ENCODE measurements at places on chromosomes 12 and 14.

- DNase-seq: no peak
Observed at GRCh38 chr12:89461190-89461589, 63.4 kb downstream of the GALNT4 start.

GRCh38 chr12:95605087-95605486 is 53.8 kb upstream of the USP44 start:
- no peak for DNase-seq

DNA sequence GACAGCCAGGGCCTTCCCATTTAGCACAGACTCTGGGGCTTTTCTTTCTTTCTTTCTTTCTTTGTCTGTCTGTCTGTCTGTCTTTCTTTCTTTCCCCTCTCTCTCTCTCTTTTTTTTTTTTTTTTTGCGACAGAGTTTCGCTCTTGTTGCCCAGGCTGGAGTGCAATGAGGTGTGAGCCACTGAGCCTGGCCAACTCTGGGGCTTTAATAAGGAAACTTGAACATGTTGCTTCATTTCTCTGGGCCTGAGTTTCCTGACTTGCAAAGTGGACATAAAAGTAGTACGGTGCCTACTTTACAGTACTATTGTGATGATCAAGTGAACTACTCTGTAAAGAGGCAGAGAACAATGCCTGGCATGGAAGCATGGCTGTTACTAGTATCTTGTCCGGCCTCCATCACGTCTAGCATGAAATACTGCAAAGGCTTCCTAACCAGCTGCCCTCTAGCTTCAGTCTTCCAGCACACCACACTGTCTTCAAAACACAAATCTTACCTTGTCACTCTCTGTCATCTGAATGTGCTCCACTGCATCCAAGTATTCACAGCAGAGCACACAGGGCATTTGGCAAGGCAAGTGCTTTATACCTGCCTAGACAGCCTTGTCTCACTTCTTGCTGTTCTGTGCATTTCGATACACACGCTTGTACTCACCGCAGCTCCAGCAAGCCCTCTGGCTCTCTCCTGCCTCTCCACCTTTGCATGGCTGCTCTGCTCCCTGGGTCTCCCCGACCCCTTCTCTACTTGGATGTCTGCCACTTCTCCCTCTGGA is 96.7 kb downstream of the IRF2BPL start:
- no peak for DNase-seq

DNA sequence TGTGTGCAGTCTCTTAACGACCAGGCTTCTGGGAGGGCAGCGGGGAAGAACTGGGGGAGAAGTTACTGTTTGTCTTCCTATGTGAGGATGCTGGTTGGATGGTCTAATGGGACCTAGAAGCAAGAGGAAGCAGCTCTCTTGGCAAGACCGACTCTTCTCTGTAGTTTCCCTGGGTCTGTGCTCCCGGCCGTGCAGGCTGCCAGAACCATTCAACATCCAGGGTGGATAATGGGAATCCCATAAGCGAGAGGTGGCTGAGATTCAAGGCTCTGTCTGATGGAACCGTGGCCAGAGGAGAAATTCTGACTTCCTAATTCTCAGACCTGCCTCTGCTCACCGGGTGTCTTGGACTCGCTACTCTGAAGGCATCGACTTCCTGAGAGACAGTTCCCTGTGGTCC is 561.0 kb upstream of the TBX3 start:
- no peak for DNase-seq

DNA sequence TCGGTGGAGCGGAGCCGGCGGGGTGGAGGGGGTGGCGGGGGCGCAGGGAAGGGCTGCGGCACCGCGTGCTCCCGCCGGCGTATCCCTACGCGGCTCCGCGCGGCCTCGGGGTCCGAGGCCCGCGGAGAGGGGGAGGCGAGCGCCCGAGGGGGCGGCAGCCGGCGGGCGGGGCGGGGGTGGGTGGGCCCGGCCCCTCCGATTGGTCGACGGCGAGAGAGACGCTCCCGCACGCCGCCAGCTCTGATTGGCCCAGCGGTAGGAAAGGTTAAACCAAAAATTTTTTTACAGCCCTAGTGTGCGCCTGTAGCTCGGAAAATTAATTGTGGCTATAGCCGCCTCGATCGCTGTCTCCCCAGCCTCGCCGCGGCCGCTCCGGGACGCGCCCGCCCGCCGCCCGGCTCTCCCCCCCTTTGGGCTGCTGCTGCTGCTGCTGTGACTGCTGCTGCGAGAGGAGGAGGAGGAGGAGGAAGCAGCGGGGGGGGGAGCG is at the start of gene FOXG1:
Gene FOXG1 (plus strand): TSS at position 319 of the 487 bp plus-strand sequence. CDS start 493 bp downstream, outside the sequence.
- peak; percentile 86 for DNase-seq

- no peak for DNase-seq
Observed at GRCh38 chr14:98932431-98933325, 339.3 kb downstream of the BCL11B start.

DNA sequence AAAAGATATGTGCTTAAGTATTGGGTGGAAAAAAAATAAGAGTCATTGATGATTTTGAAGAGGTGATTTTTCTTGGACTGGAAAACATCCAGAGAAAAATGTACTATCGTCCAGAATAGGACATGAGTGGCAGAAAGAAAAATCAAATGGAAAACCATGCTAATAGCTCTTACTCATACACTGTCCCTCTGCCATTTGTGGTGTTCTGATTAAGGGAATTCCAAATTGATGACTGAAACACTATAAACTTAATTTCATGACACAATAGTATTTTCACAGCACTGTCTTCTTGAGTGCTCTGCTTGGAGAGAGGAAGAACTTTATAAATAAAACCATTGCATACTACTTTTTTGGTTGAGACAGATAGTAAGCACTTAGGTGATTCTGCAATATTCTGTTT is 72.4 kb downstream of the USP15 start:
- DNase-seq: no peak

DNA sequence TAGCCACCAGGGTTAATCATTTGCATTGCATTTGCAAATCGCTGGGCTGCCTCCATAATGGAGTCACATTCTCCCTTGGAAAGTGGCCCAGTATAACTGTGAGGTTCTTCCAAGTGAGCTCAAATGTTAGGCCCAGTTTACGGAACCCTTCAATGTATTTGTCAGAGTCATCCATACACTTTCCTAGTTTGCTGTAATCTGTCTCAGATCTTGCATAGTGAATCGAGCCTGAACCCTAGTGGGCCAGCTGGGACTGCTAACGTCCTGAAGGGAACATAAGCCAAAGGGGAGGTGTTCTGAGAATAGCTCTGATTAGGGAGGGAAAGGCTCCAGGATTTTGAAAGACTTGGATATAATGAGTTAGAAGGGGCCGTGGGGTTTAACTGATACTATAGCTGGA is 406.3 kb downstream of the SLC6A15 start:
- DNase-seq: no peak

GRCh38 chr12:27696864-27697564 is 767 bp downstream of the REP15 start:
- DNase-seq: no peak

DNA sequence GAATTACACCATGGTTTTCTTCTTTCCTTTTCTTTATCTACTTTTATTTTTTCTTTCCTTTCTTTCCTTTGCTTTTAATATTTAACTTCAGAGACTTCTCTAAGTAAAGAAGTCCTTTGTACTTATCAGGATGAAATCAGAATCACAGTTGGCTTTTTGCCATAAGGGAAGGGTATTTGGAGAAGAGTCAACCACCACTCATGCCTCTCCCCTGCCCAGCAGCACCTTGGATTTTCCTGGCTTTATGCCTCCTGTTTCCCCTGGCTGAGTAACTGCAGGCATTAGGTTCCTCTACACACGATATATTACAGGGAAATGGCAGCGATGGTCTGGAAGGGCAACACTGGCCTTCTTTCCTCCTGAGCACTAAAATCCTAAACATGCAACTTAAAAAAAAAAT is 266.4 kb upstream of the CAND1 start:
- DNase-seq: no peak

- no peak for DNase-seq
Observed at GRCh38 chr12:45674181-45674977, 55.1 kb upstream of the ARID2 start.

DNA sequence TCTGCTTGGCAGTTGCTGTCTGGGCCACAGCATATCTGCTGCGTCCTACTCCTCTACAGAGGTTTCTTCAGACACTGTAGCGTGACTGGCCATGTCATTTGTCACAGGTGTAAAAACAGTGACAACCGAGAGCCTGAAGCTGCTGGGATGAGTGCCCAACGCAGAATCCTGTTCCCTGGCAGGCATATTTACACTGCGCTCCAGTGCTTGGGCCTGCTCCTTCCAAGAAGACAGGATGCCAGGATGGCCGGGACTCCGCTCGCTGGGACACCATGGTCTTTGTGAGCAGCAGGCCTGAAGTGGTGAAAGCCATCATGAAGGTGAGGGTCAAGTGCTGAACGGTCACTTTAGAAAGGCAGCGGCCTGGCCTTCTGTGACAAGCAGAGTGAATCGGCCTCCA is 171.4 kb downstream of the EMP1 start:
- DNase-seq: no peak

DNA sequence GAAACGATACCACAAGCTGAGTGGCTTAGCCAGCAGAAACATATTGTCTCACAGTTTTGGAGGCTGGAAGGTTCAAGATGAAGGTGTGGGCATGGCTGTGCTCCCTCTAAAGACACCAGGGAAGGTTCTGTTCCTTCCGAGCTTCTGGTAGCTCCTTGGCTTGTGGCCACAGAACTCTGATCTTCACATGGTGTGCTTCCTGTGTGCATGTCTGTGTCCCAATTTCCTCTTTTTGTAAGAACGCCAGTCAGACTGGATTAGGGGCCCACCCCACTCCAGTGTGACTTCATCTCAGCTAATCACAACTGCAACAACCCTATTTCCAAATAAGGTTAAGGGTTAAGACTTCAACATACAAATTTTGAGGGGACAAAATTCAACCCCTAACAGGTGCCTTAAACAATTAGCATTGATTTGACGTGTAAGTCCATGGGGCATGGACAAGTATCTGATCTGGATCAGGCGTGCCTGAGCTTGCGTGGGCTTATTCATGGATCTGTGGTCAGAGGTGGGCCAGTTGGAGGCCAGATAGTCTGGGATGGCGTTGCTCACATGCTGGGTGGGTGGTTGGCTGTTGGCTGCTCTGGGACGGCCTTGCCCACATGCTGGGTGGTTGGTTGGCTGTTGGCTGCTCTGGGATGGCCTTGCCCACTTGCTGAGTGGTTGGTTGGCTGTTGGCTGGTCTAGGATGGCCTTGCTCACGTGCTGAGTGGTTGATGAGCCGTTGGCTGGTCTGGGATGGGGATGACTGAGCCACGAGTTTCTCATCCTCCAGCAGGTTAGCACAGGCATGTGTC is 88.5 kb downstream of the LGMN start:
- peak; percentile 82 for DNase-seq

- DNase-seq: no peak
Observed at GRCh38 chr14:51648296-51648695, 3.4 kb upstream of the FRMD6 start.

DNA sequence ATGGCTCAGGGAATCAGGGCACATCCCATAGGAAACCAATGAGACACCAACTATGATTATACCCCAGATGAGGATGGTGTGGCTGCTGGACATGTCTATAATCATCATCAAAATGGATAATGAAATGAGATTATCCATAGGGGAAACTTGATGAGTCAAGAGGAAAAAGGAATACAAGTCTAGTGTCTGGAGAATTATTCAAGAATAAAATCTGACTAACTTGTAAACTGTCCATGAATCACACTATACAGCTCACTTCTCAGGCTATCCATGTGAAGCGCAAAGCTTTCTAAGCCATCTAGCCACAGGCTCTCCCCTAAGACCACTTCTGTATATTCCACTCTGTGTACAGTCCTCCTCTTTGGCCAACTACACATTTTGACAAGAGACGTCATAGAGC is 52.5 kb downstream of the DUSP16 start:
- no peak for DNase-seq

DNA sequence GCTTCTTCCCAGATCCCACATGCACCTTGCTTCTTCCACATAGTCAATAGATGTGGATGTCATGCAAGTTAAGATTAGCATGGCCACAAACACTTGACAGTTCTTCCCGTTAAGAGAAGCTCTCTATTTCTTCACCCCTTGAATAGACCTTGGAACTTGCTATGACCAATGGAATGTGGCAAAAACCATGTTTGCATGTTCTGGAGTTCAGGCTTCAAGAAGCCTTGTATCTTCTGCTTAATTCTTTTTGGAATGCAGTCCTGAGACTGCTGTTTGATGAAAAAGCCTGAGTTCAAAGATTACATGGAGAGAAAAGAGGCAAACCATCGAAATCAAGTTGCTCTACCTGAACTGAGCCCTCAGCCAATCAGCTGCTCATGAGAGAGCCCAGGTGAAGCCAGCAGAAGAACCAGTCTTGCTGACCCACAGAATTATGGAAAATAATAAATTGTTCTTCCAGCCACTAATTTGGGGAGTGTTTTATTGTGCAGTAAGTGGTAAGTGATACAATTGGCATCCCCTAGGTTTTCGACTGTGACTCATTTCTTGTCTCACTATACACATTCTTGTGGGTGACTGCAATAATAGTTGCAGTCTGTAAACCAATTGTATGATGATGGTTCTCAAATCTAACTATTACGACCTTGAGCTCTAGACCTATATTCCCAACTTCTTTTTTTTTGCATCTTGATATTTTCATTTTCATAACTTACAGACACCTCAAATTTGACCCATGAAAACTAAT is 12.6 kb downstream of the RASSF9 start:
- DNase-seq: no peak

- no peak for DNase-seq
Observed at GRCh38 chr12:96425321-96425720, 25.1 kb upstream of the CDK17 start.

- DNase-seq: peak; percentile 6
Observed at GRCh38 chr12:95859344-95859816, 628 bp downstream of the SNRPF start.

GRCh38 chr14:65128096-65128495 is 25.8 kb upstream of the MAX start:
- DNase-seq: no peak

DNA sequence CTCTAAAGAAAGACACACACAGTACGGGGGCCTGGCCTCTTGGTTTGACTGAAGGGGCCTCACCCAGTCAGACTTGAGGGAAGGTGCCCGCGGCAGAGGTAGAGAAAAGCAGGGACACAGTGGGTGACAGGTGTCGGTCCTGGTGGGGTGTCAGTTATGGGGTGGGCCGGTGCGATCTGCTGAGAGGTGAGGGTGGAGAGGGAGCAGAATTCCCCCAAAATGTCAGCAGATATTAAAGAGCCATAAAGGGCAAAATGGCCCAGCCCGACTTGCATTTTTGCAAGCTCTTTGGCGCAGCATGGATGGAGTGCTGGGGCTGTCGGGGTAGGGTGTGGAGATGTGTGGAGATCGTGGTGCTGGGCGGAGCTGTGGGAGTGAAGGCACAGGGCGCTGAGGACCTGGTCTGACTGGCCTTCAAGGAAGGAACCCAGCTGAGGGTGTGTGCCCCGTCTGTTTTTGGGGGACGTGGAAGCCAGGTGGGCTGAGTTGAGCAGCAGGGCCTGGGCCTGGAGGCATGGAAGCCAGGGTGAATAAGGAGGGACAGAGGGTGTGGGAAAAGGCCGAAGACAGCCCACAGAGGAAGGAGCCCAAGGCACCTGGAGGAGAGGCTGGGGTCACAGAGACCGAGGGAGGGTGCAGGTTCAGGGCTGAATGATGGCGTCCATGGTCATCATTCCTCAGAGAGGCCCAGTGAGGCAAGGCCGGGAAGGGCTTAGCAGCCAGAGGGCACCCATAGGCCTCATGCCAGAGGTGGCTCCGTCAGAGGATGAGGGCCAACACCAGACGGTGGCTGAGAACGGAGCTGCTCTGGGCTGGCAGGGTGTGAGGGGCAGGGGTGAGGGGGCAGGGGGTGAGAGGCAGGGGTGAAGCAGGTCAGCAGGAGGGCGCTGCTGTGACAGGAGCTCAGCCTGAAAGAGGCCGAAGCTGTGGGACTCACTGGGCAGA is 48.2 kb upstream of the DYNC1H1 start:
- no peak for DNase-seq

GRCh38 chr12:27012239-27012981 is 1.8 kb downstream of the TM7SF3 start:
- DNase-seq: peak; percentile 63

All from Ammon's horn (tissue), 1 donor.